ENCODE measurements at places on chromosomes 3 and 15. TPM values are rescaled to one million over a fixed set of nuclear protein-coding genes. Genes with fewer than 3 reads are reported as not detected.

GRCh38 chr3:123084192-123084591, 17.4 kb downstream of the PDIA5 start:
- no peak for DNase-seq

DNA sequence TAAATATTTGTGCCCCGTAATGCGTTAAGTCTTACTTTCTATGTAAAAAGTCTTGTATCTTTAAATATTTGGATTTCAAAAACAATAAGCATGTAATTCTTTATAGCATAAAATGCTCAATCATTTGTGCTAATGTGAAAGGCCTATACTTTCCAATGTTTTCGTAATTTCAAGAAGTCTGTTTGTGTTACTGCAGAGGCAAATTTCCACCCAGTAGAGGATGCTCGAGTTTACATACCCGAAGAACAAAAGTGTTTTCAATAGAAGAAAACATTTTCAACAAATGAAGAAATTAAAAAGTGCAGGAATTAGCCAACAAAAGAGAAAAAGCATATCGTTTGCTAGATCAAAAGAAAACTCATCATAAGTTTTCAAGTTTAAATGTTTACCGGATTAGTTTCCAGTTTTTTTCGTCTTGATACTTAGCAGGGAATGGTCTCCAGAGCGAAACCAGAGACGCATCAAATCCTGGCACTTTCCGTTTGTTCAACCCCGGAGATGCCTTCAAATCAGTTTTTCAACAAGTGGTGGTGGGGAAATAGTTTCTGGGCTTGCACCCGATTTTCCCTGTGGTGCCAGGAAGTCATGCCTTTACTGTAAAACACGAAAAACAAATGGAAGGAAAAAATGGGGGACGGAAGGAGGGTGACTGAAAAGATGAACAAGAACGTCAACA, 1.0 kb downstream of the CGGBP1 start:
- DNase-seq, result peak; percentile 6

DNA sequence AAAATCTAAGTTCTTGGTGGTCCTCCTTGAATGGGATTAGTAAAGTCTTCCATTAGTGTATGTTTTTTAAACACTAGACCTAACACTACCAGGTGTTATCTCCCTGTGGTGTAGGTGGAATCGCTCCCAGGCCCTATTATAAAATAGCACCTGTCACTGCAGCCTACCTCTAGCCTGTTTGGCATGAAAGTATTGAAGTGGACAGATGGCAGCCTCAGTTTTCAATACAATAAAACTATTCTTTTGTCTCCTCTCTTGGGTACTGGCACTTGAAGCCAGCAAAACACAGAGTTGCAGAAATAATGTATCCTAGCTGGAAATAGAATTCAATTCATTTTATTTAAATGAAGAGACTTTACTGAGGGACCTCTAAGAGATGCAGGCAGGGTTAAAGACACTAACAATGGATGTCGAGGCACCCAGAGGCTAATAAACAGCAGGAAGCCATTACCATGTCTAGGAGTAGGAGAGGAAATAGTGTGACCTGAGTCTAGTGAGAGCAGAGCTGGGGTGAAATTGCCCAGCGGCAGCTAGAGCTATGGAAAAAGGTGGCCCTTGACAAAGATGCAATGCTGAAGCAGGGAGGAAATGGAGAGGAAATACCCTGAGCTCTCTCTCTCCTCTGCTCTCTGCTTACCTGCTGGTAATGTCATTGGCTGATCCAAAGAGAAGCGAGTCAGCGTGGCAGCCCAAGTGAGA, 49.1 kb upstream of the TMEM158 start:
- DNase-seq, result no peak

- DNase-seq, result no peak
These were observed 39.7 kb downstream of the RAD54L2 start for GRCh38 chr3:51578238-51578637.

DNA sequence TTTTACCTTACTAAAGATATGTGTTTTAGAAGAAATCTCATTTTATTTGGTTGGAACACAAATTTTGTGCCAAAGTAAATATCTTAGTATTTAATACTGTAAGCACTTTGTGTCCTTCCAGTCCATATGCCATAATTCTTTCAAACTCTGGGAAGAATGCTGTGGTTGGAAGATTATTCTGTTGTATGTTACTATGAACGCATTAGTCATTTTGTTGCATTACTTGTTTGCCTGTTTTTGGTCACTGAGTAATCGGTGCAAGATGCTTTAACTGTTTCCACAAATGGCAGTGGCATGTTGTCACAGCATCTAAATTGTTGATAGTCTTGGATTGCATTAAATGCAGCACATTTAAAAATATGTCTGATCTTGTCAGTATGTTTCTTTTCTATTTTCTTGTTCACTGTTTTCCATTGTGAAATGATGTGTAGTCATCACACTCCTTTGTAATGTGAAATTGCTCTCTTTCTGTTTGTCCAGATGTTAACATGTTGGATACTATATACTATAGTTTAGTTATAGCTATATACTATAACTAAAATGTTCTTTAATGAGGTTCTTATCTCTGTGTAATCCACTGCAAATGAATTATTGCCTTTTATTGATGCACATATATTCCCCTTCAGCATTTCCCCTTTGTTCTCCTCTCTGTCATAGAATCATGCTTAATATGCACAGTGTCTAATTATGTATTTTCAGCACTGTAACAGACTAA, 89.9 kb upstream of the FLNB start:
- peak; percentile 94 for DNase-seq

DNA sequence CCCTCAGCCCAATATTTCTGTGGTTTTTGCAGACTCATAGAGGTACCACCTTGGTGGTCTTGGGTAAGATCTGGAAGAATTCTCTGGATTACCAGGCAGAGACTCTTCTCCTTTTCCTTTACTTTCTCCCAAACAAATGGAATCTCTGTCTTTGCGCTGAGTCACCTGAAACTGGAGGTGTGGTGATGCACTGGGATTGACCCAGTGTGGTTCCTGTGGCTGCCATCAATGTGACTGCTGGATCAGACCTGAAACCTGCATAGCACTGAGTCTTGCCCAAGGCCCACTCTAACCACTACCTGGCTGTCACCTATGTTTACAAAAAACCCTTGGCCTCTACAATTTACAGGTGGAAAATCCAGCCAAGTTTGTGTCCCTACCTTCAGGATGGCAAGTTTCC, 295.3 kb downstream of the RBMS3 start:
- no peak for DNase-seq

The SLCO2A1 gene
- total RNA-seq, result not detected

The EBLN2 gene
- 2.1 TPM for total RNA-seq

The PRR23B gene
- not detected for total RNA-seq

The ACKR4 gene
- 7.1 TPM for total RNA-seq

Measured in HFFc6 (cell line).